Iris pigment epithelial cell (primary cell): ENCODE measurements at places on chromosomes 5 and 9.

GRCh38 chr5:134136221-134136631 is 21.7 kb downstream of the TCF7 start:
- no peak for DNase-seq

- DNase-seq, result no peak
Observed at GRCh38 chr5:143052967-143053682, 282.9 kb downstream of the ARHGAP26 start.

- no peak for DNase-seq
Observed at GRCh38 chr9:125549039-125549438, 158.0 kb downstream of the MAPKAP1 start.

DNA sequence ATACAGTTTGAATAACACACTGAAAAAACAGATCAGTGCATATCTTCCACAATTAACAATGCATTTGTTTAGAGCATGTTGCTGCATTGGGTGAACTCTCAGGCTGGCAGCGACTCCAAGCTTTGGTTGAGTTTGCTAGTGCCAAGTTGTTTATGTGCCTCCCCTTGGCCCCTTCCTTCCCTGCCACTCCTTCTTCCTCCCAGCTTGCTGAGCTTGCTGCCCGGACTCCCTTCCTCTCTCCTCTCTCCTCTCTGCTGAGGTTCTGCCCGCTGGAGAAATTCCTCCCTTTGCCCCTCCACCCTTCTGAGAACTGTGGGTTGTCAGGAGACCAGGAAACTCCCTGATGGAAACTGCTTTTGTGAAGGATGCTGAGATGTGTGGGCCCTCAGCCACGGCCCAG is 247.3 kb downstream of the PDZD2 start:
- no peak for DNase-seq

GRCh38 chr9:18190671-18191374 is 283.1 kb upstream of the ADAMTSL1 start:
- no peak for DNase-seq

DNA sequence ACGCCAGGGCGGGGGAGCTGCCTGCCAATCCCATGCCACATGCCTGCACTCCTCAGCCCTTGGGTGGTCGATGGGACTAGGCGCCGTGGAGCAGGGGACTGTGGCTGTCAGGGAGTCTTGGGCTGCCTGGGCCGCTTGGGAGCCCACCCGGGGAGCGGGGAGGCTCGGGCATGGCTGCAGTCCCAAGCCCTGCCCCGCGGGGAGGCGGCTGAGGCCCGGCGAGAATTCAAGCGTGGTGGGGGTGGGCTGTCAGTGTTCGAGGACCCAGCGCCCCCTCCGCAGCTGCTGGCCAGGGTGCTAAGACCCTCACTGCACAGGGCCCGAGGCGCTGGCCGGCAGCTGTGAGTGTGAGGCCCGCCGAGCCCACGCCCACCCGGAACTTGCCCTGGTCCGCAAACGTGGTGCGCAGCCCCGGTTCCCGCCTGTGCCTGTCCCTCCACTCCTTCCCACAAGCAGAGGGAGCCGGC is 83.2 kb upstream of the DMRTA1 start:
- DNase-seq, result no peak

- DNase-seq, result no peak
Observed at GRCh38 chr9:20240498-20240897, 381.8 kb downstream of the MLLT3 start.

DNA sequence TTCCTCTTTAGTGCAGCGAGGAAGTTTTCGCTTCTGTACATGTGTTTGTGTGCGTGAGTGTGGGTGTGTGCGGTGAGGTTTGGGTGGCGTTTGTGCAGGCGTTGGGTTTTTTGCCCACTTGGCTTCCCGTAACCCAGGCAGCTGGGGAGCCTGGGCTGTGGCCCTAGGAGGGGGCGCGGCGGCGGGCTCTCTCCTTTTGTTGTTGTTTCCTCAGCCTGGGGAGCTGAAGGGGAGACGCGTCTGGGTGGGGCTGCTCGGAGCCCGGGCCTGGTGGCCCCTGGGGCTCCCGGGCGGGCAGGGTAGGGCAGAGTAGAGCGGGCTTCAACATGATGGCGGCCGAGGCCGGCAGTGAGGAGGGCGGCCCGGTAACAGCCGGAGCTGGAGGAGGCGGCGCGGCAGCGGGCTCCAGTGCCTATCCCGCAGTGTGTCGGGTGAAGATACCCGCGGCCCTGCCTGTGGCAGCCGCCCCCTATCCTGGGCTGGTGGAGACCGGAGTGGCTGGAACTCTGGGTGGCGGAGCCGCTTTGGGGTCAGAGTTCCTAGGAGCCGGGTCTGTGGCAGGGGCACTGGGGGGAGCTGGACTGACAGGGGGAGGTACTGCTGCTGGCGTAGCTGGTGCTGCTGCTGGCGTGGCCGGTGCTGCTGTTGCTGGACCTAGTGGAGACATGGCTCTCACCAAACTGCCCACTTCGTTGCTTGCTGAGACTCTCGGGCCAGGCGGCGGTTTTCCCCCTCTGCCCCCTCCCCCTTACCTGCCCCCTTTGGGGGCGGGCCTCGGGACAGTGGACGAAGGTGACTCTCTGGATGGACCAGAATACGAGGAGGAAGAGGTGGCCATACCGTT is 665 bp downstream of the RASA1 start:
- DNase-seq, result peak; percentile 69

DNA sequence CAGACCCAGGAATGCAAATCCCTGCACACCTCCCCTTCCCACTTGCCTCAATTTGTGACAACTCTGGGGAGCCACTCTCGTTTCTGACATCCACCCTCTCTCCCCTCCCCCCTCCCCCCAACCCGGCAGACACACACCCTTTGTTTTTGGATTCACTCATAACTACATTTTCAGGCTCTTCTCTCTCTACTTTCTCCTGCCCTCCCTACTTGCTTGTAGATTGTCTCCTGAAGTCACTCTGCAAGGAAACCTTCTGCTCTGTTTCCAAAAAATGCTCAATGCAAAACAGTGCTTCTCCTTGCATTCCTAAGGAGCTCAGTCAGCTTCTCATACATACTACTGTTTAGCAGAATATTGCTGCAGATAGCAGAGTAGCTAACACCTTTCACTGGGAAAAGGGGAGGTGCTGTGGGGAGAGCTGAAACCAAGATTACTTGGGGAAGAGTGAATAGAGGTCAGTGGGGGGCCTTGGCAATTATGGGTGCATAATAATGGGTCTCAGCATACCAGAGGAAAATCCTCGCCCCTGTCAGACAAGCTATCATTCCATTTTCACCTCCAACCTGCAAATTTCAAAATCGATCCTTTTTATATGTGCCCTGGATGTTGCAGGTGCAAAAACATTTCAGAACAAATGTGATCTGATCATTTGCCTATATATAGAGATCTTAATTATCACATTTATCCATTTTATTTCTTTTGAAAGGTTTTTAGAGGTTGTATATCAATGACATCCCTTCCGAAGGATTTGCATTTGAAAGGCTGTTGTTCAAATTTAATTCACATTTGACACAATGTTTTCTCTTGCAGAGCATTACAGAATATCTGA is 1860.7 kb upstream of the WWC1 start:
- DNase-seq, result peak; percentile 0

DNA sequence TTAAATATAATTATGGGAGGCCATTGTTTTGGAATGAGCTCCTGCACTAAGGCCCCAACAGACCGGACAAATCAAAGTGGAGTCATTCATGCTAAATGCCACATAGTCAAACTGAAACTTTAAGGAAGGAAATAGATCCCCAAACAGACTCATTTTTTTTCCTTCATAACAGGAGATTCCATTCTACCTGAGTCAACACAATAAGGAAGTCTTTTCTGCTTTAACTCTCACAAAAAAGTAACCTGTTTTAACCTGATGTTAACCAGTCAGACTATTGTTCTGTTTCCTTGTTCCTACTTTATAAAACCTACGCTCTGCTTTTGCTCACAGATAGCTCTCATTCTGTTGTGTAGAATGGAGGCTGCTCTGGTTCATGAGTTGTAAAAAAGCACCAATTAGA is 234.9 kb downstream of the YTHDC2 start:
- DNase-seq, result no peak
